ENCODE measurements at places on chromosomes 5 and 9. TPM values are rescaled to one million over a fixed set of nuclear protein-coding genes. Genes with fewer than 3 reads are reported as not detected.

DNA sequence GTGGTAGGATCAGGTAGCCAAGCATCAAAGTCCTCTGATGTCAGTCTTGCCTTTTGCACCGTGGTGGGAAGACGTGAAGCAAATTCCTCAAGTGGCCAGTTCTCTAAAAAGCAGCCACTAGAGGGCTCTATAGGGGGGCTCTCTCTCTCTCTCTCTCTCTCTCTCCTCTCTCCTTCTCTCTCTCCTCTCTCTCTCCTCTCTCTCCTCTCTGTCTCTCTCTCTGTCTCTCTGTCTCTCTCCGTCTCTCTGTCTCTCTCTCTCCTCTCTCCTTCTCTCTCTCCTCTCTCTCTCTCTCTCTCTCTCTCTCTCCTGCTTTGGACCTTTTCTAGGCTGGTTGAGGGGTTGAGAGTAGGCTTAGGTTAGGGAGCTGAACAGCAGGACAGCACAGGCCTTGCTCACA is 13.9 kb upstream of the OSMR start:
- H3K4me1 ChIP-seq: peaks cover 8% of the 10 kb centered on the region
- H3K4me3 ChIP-seq: no peak overlapping the region
- DNase-seq: no peak
- peaks cover 25% of the 10 kb centered on the region for H3K27me3 ChIP-seq
- no peak overlapping the region for H3K27ac ChIP-seq
- no peaks in the 10 kb centered on the region for H3K36me3 ChIP-seq

Gene REEP2
- 0.75 TPM for total RNA-seq

Gene PCDHB14
- not detected for total RNA-seq

GRCh38 chr5:172178301-172178987 is 9.6 kb downstream of the STK10 start:
- peak overlapping the region; percentile 97 for H3K27ac ChIP-seq
- H3K4me1 ChIP-seq: peaks cover 72% of the 10 kb centered on the region
- peak overlapping the region; percentile 90 for H3K4me3 ChIP-seq
- no peaks in the 10 kb centered on the region for H3K36me3 ChIP-seq
- DNase-seq: peak; percentile 74

GRCh38 chr5:168295574-168296201 is 4.2 kb downstream of the WWC1 start:
- H3K36me3 ChIP-seq: no peaks in the 10 kb centered on the region
- peak; percentile 5 for DNase-seq
- H3K4me1 ChIP-seq: peaks cover 6% of the 10 kb centered on the region
- H3K27me3 ChIP-seq: peaks cover 20% of the 10 kb centered on the region
- H3K27ac ChIP-seq: no peak overlapping the region

DNA sequence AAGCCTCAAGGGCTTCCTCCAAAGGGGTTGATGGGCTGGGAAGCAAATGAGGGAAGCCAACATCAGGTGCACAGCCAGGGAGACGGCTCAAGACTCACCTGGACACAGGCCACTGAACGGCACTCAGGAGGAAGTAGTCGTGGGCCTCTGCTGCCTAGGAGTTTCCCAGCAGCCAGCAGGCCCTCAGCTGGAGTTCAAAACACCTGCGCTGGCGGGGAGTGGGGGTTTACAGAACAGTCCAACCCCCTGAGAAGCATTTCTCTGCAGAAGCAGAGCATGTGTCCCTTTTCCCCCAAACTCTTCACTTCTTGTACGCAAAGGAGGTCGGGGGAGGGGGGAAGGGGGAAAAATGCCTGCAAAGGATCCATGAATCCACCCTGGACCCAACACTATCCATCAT is 2.3 kb downstream of the WHRN start:
- no peak overlapping the region for H3K4me3 ChIP-seq
- H3K27me3 ChIP-seq: peaks cover 17% of the 10 kb centered on the region
- DNase-seq: no peak
- H3K36me3 ChIP-seq: no peaks in the 10 kb centered on the region

Gene BAAT
- total RNA-seq: not detected

DNA sequence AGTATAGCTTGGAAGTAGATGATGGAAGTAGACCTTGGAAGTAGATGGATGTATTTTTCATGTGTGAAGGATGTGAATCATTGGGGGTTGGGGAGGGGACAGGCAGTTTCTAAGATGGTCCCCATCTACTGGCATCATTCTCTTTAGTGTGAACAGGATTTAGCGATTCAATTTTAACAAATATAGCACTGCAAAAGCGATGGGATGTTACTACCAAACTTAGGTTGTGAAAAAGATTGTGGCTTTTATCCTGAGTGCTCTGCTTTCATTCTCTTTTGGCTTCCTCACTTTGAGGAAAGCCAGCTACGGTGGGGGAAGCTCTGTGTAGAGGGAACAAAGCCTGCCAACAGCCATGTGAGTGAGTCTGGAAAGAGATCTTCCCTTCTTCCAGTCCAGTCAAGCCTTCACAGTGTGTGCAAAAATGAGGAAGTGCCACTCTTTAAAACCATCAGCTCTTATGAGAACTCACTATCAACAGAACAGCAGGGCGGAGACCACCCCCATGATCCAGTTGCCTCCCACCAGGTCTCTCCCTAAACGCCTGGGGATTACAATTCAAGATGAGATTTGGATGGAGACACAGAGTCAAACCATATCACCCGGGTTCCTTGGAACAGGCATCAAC is 441.4 kb downstream of the SH3GL2 start:
- H3K36me3 ChIP-seq: no peaks in the 10 kb centered on the region
- DNase-seq: no peak
- H3K4me1 ChIP-seq: no peaks in the 10 kb centered on the region

Gene GABRA6
- not detected for total RNA-seq

Gene PURA
- 11.1 TPM for total RNA-seq

Gene PCDHGA10
- 0.67 TPM for total RNA-seq

Gene PDE6A
- total RNA-seq: not detected

DNA sequence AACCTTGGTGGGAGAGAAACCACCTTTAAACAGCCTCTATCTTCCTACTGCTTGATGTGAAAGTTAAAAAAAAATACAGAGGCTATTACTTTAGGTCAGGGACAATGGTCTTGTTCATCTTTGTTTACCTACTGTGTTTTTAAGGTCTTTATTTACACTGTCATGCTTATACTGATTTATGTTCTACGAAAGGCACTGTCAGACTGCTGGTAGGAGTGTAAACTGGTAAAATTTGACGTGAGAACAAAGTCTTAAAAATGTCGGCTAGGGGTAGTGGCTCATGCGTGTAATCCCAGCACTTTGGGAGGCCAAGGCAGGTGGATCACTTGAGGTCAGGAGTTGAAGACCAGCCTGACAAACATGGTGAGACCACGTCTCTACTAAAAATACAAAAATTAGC is 42.1 kb upstream of the ELOVL7 start:
- no peak overlapping the region for H3K4me3 ChIP-seq
- H3K36me3 ChIP-seq: no peaks in the 10 kb centered on the region
- H3K27me3 ChIP-seq: no peaks in the 10 kb centered on the region
- H3K27ac ChIP-seq: no peak overlapping the region
- DNase-seq: no peak

DNA sequence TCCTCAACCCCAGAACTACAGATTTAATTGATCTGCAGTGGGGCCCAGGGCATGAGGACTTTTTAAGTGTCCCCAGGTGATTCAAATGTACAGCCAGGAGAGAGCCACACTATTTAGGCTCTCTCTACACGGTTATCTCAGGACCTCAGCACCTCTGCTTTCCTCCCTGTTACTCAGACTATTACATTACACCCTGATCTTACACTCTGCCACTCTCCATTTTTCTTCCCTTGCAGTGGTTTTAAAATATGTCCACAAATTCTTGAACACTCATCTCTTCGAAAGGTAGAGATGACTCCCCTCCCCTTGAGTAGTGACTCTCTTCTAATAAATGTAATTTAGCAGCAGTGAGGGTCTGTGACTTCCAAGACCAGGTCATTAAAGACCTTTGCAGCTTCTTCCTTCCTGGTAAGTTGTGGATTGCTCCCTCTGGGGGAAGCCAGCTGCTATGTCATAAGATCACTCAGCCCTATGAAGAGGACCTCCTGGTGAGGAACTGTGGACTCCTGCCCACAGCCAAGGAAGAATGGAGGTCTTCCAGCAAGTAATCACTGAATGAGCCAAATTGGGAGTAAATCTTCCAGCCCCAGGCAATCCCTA is 87.5 kb upstream of the SSBP2 start:
- no peaks in the 10 kb centered on the region for H3K36me3 ChIP-seq
- H3K27me3 ChIP-seq: peaks cover 7% of the 10 kb centered on the region
- H3K27ac ChIP-seq: no peak overlapping the region
- DNase-seq: no peak
- no peak overlapping the region for H3K4me3 ChIP-seq

Gene GALT
- total RNA-seq: 50.2 TPM

Gene ST6GALNAC4
- 44.5 TPM for total RNA-seq

DNA sequence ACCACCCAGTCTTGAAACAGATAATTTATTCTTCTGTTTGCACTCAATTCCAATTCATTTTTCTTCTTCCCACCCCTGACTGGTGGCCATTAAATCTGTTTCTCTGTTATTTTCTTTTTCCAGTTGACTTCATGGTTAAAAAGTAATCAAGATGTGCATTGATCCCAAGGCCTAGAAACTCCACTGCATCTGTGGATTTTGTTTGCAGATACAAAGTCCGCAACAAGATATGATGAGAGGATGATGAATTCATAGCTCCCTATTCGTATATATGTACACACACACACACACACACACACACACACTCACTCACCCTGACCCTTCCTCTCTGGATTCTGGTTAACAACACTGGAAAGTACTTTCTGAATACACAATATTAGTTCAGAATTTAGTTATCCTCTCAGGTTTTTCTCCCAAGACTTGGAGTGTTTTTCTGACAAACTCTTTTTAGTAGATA is 52.4 kb downstream of the CD180 start:
- no peaks in the 10 kb centered on the region for H3K27me3 ChIP-seq
- no peak for DNase-seq
- H3K4me3 ChIP-seq: no peak overlapping the region

DNA sequence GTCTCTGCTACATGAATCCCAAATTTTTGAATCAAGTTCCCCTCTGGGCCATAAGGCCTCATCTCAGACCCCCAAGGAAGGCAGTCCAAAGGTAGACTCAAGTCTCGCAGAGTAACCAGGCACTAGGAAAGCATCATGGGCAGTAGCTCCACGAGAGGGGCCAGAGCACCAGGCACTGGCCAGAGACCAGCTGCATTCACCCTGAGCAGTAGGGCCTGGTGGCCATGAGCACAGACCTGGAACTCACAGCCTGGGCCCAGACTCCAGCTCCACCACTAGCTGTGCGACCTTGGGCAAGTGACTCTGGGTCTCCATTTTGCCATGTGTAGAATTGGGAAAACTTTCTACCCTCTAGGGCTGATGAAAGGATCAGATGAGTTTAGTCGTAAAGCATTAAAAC is 28.5 kb downstream of the NANS start:
- no peak overlapping the region for H3K27ac ChIP-seq
- H3K4me1 ChIP-seq: peaks cover 27% of the 10 kb centered on the region

DNA sequence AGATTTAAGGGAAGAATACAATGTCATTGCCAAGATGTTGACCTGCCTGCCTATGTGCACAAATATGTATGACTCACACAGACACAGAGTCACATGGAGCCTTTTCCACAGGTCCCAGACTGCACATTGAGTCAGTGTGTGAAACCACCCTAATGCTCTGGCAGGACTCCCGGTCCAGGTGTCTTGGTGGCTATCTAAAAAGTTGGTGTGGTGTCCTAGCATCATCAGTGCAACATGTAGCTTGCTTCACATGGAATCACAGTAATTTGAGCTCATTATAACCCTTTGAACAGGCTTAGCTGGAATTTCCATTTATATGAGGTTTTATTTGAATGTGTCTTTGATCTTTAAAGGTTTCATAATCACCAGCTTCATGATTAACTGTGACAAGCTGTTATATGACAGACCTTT is 10.7 kb downstream of the IFNA5 start:
- peaks cover 35% of the 10 kb centered on the region for H3K27me3 ChIP-seq
- no peaks in the 10 kb centered on the region for H3K36me3 ChIP-seq
- DNase-seq: no peak
- H3K4me3 ChIP-seq: no peak overlapping the region
